NCI-H1417 treated with DMSO at 0.1 percent for 48 hours (cell line): ENCODE measurements at places on chromosomes 1 and 21.

DNA sequence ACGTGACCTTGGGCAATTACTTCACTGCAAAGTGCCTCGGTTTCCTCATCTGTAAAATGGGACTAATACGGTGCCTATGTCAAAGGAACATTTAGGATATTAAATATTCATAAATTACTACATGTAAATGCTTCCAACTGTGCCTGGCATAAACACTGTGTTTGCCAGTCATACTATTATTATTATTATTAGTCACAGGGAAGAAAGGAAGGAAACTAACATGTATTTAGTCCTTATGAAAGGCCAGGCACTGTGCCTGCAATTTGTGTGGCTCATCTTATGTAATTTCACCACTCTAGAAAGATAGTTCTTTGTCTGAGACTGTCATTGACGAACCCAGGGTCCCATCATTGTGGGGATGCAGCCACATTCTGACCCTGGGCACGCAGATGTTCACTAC lies 45.0 kb downstream of the EPHB2 start:
- DNase-seq: no peak

- DNase-seq: no peak
Observed at GRCh38 chr1:60273185-60273584, 199.6 kb upstream of the C1orf87 start.

DNA sequence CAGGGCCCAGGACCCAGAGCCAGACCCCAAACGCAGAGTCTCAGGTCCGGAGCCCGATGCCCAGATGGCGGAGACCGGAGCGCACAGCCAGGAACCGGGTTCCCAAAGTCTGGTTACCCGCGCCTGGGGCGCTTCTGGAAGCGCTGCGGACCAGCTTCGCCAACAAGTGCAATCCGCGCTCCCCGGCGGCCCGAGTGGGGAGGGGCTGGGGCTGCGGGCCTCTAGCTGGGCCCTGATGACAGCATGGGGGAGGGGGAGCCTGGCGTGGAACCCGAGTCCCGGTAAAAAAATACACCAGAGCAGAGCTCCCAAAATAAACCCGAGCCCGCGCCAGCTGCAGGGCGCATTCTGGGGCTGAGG lies 494 bp downstream of the NT5C1A start:
- DNase-seq: no peak

DNA sequence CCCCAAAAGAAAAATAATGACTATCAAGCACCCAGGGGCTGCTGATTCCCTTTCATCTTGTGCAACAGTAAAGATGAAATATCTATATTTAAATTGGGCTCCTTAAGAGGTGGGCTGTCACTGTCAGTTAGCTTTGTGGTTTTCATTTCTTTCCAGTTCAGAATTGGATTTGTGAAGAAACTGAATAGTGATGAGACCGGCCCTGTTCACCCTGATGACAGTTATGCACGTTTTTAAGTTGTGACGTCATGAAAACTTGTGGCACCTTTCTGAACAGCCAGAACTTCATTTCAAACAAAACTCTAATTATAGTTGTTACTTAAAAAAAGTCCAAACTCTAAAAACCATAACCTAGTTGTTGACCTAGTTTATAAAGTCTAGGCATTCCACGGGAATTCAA lies 125.9 kb downstream of the RUNX1 start:
- DNase-seq: no peak
